ENCODE measurements at places on chromosomes 12 and 14.

- no peak overlapping the region for H3K27ac ChIP-seq
- no peaks in the 10 kb centered on the region for H3K36me3 ChIP-seq
- H3K27me3 ChIP-seq: no peaks in the 10 kb centered on the region
- no peak overlapping the region for H3K4me3 ChIP-seq
- DNase-seq: no peak
Measured at GRCh38 chr12:7788294-7788660, 925 bp upstream of the NANOG start.

DNA sequence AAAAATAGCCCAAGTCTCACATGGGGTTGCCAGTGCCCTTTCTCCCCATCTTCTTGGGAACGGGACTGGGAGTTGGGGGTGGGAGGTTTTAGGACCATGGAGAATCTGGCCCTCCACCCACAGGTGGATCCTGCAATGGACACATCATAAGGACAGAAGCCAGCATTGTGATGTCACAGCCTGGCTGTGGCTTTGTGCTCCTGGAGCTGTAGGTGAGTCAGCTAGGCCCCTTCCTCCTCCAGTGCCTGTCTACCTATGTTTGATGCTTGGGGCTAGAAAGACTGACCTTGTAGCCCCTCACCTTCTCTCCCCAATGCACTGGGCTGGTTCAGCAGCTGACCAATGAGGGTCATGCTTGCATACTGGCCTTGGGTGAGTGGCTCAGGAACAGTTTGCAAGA, at the start of gene CCDC197:
Gene CCDC197 (plus strand): TSS at position 220 of the 400 bp plus-strand sequence. CDS start 831 bp downstream, outside the sequence.
- peaks cover 5% of the 10 kb centered on the region for H3K36me3 ChIP-seq
- peaks cover 4% of the 10 kb centered on the region for H3K27me3 ChIP-seq
- H3K4me3 ChIP-seq: no peak within 1 kb of the TSS
- H3K27ac ChIP-seq: no peak within 1 kb of the TSS
- peaks cover 17% of the 10 kb centered on the region for H3K4me1 ChIP-seq

DNA sequence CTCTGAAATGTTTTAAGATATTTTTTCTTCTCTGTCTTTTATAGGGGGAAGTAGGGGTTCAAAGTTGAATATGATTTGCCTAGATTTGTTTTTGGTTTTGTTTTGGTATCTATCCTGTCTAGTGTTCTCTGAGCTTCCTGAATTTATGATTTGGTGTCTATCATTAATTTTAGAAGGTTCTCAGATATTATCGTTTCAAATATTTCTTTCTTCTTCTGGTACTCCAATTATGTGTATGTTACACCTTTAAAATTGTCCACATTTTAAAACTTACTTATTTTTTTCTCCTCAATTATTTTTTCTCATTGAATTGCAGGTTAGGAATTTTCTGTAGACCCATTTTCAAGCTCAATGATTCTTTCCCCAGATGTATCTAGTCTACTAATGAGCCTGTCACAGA, 13.8 kb upstream of the DCN start:
- no peaks in the 10 kb centered on the region for H3K27me3 ChIP-seq
- no peak overlapping the region for H3K4me3 ChIP-seq
- H3K27ac ChIP-seq: no peak overlapping the region
- H3K36me3 ChIP-seq: no peaks in the 10 kb centered on the region
- no peaks in the 10 kb centered on the region for H3K4me1 ChIP-seq
- no peak for DNase-seq

GRCh38 chr12:121590476-121591143, 9.8 kb upstream of the KDM2B start:
- H3K27me3 ChIP-seq: no peaks in the 10 kb centered on the region
- DNase-seq: no peak
- H3K36me3 ChIP-seq: peaks cover 4% of the 10 kb centered on the region
- H3K27ac ChIP-seq: peak overlapping the region; percentile 74

DNA sequence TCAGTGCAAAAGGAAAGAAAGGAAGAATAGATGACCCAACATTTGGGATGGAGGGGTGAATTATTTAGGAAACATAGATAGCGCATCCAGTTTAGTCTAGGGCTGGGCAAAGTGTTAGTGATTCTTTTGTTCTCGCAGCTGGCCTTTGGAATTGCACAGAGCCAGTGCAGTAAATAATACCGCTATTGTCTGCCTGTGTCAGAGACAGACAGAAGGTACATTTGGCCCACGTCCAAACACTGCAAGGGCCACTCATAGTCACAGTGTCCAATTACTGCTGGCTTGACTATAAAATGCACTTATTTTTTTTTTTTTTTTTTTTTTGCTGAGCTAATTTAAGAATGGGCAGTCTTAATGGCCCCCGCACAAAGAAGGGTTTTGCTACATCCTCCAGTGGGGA, 638.6 kb downstream of the BCL11B start:
- H3K27ac ChIP-seq: no peak overlapping the region
- DNase-seq: peak; percentile 79
- no peaks in the 10 kb centered on the region for H3K4me1 ChIP-seq
- no peaks in the 10 kb centered on the region for H3K27me3 ChIP-seq

- no peak for DNase-seq
- H3K4me1 ChIP-seq: no peaks in the 10 kb centered on the region
- no peak overlapping the region for H3K4me3 ChIP-seq
- H3K27me3 ChIP-seq: no peaks in the 10 kb centered on the region
- H3K27ac ChIP-seq: no peak overlapping the region
Measured at GRCh38 chr12:79125358-79125757, 260.8 kb downstream of the SYT1 start.

DNA sequence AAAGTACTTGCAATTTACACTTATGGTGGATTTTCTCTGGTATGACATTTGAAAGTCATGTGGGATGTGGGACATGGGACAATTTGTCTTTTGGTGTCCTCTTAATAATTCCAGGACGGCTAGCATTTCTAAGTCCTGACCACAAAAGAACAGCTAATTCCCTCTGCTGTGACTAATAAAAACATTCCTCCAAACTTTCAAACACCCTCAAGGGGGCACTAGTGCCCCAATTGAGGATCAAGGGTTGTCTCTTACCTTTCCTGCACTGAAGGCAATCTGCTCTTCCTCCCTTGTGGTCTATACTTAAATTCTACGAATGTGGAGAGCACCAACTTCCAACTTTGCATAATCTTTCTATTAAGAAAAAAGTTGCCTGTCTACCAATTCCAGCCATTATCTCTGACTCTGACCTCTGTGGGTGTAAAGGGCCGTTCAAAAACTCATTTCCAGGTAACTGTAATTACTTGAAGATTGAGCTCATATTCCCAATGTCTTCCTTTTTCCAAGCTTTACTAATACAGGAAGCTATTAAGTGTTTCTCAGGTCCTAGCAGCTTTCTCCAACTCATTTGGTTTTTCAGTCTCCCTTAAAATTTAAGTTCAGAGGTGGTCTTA, 210.2 kb downstream of the PTPRO start:
- no peak overlapping the region for H3K27ac ChIP-seq
- H3K36me3 ChIP-seq: peaks cover 3% of the 10 kb centered on the region
- H3K4me3 ChIP-seq: no peak overlapping the region

GRCh38 chr12:6791931-6792520, 2.7 kb downstream of the CD4 start:
- no peaks in the 10 kb centered on the region for H3K36me3 ChIP-seq
- H3K27me3 ChIP-seq: no peaks in the 10 kb centered on the region
- DNase-seq: no peak
- H3K27ac ChIP-seq: peak overlapping the region; percentile 17

Data from spinal cord (tissue), 10 donors.